Adrenal gland (tissue), 19 donors: ENCODE measurements at places on chromosomes 5 and 9. TPM values are rescaled to one million over a fixed set of nuclear protein-coding genes. Genes with fewer than 3 reads are reported as not detected.

DNA sequence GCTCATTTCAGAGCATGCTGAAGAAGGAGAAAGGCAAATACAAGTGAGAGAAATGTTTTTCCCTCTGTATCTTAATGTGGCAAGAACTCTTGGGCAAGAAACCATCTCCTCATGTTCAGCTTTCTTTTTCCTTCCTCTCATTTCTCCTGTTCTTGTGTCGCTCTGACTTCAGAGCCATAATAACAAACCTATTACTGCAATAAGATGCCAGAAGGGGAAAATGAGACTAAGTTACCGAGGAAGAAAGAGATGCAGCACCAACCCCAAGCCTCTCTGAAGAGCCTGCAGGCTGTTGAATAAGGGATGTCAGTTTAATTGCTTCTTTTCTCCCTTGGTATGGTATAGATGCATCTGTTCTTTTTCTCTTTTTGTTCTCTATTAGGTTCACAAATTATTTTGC is 170.1 kb upstream of the GLRA1 start:
- DNase-seq, result no peak

- no peak for DNase-seq
Measured at GRCh38 chr9:92820964-92821363, 56.3 kb upstream of the BICD2 start.

DNA sequence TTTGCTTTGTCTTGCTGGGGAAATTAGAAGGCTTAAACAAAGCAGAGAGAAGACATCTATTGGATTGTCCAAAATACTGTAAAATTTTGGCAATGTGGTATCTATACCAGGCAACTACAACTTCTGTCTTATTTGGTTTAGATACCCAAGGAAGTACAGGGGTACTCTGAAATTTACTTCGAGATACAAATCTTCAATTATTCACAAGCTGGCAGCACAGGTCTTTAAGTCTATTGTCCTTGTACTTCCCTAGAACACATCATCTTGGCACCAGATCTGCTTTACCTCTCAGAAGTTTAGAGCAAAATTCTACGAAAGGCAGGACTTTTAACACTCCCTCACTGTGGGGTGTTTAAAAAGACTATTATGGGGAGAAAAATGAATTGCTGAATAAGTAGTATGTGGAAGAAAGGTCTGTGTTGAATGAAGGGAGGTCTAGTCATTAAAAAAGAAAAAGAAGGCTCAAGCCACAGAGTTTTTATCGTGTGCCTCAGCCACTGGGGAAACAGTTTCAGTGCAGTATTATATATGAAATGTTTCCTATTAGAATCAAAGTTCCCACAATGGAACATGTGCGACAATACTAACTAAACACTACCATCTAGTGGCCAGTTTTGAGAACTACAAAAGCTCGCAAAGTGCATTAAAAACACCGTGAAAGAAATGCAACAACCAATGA is 93.7 kb downstream of the PDE4D start:
- no peak for DNase-seq

- DNase-seq, result peak; percentile 68
Measured at GRCh38 chr9:94920420-94921091, 194.1 kb downstream of the AOPEP start.

DNA sequence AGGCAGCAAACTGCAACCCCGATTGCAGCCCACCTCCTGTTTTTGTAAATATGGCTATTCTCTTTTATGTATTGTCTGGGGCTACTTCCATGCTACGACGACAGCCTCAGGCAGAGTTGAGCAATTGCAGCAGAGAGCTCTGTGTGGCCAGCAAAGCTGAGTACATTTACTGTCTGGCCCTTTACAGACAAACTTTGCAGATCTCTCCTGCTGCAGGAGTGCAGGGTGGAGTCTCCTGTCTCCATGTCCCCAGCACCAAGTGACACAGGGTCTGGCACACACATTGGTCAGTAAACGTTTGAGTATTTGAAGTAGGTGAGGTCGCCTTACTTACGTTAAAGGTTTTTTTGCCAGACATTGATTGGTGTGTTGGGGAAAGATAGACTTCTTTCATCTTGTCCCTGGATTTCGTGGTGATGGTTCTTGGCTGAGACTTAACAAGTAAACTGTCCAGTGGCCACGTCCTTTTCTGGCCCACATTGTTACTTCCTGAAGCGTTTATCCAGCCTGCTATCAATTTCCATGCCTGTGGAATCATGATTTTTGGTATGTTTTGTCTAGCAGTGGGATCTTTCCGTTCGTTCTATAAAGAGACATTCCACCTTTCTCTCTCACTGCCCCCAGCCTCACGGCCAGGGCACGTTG is 27.2 kb downstream of the PRRC2B start:
- peak; percentile 82 for DNase-seq

- DNase-seq, result peak; percentile 24
Measured at GRCh38 chr5:76111477-76112174, 28.4 kb downstream of the SV2C start.

- no peak for DNase-seq
Measured at GRCh38 chr9:16202914-16203728, 650.3 kb downstream of the CCDC171 start.

DNA sequence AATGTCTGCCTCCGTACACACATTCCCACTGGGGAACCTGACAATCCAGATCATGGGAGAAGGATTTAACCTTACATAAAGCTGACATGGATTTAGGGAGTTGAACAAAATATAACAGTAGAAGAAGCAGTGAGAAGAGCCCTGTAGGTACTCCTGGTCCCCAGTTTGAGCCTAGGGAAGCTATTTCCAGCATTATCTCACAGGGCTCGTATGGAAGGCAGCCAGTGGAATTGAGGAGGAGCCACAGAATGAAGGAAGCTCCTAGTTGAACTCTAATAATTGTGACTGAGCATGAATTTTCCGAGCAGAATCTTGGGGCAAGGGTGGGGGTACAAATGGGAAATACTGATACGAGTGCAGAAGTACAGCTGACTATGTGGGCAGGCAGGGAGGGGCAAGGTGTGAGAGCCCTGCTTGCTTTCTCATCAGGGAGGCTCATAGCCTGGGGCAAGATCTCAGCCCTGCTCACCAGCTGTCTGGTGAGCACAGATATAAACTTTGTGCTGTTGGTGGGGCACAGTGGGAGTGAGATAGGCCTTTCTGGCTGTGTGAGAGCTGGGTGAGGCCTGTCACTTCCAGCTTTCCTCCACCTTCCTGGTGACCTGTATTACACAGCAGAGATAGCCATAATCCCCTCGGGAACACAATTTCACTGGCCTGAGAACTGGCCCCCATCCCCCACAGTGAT is 290.7 kb upstream of the IL12B start:
- DNase-seq, result no peak

- no peak for DNase-seq
Measured at GRCh38 chr9:87226896-87227295, 270.8 kb upstream of the DAPK1 start.

DNA sequence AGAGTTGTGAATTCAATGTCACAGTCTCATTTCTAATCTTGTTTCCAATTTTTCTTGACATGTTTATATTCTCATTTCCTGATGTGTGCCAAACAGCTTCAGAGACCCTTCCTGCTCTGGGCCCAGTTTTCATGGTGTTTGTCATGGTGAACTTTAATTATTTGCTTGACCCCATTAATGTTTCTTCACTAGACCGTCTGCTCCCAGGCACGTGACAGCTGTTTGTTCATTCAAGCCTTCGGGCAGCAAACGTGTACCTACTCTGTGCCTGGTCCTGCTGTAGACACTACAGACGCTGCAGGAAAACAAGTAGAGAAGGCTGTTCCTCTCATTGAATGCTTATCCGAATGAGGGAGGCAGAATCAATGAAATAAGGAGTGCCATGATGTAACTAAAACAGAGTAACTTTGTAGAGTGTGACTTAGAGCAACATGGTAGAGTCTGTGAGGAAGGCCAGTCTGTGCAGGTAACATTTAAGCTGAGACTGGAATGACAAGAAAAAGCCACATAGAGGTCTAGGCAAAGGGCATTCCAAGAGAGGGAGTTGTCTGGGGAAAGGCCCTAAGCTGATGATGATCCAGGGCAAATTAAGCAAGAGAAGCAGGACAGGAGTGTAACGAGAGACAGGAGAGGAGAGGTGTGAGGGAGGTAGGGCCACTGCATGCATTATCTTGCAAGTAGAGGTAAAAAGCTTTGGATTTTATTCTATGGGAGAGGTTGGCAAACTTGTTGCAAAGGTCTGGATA is 191.4 kb downstream of the SEMA5A start:
- no peak for DNase-seq

DNA sequence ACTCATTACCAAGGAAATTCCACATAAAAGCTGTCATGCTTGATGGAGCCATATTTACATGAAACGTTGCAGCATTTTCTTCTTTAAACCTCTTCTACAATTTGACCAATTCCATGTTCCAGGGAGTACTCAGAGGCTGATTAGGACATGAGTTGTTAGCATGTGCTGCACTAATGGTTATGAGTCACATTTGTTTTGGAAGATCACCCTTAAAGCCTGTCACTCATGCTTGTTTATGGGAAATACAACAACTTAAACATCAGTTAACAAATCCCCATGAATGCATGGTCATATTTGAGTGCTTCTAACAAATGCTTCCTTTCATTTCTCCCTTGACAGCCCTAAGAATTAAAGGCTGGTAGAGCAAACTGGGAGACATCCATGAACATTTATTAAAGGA is 156.1 kb downstream of the GHR start:
- no peak for DNase-seq

DNA sequence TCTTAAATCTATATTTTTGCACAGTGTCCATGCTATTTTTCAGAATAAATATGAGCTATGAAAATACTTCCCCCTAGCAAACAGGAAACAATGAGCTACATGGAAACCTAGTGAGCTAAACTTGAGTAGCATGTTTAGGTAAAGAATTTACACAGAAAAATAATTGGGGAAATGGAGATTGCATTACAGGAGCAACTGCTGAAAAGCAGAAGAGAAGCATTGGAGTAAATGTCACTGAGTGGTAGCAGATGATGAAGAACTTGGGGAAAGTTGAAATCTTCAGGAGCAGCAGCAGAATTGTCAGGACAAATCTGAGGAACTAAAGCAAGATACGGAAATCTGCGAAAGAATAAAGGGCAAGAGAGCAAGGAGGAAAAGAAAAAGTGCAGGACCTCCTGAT is 610.3 kb downstream of the TLE1 start:
- no peak for DNase-seq

DNA sequence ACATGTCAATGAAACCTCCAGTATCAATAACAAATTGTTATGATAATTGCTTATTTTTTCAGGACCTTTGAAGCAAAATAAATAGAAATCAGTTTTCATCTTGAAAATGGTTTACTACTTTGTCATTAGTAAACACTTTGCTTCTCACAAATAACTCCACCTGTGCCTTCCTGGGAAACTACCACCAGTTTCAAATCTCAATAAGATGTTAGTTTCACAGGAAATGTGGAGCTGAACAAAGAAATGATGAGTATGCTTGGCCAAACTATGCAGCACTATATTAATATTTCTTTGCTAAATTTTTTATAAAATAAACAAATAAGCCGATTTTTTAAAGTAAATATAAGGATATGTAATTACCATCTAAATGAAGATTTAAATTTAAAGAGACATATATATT is 221.5 kb upstream of the HAPLN1 start:
- no peak for DNase-seq

DNA sequence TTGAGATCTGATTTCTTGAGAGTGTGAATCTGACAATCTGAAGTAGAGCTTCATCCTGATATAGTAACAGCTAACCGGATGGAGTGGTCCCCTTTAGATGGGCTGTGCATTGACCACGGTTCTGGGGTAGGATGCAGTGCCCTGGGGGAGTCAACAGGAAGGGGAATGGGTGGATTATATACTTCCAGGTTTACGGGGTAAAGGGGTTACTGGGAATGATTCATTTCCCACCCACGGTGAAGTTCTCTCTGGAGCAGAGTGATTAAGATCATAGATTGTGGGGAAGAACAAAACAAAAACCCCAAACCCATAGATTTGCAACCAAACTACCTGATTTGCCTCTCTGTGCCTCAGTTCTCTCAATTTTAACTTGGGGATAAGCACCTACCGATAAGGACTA is 1.5 kb upstream of the B4GALT7 start:
- DNase-seq, result peak; percentile 10

GRCh38 chr5:169296419-169297143 is 4.4 kb downstream of the SLIT3 start:
- peak; percentile 37 for DNase-seq

- DNase-seq, result no peak
Measured at GRCh38 chr5:10503321-10503720, 60.5 kb upstream of the ANKRD33B start.

DNA sequence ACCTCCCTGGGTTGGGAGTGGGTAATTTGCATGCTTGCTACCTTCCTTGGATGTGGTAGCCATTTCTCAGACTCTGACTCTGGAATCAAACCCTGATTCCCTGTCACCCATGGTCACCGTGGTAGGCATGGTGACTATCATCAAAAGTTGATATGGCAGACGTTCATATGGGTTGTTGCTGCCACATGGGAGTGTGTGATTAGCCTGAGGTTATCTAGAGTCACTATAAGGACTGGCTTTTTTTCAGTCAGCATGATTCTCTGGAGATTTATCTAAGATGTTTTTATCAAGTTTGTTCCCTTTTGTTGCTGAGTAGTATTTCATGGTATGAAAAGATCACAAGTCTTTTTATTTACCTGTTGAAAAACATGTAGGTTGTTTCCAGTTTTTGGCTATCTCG is 7.0 kb downstream of the RCL1 start:
- DNase-seq, result no peak

The TMEM232 gene
- total RNA-seq, result 4.9 TPM

The SCGB3A2 gene
- 0.79 TPM for total RNA-seq

The CDC42SE2 gene
- total RNA-seq, result 19.9 TPM

The PDCD1LG2 gene
- 4.0 TPM for total RNA-seq
